RWPE2 (cell line): ENCODE measurements at places on chromosomes 6 and 20.

- DNase-seq = no peak
Observed at GRCh38 chr6:37106982-37107491, 62.9 kb upstream of the PIM1 start.

DNA sequence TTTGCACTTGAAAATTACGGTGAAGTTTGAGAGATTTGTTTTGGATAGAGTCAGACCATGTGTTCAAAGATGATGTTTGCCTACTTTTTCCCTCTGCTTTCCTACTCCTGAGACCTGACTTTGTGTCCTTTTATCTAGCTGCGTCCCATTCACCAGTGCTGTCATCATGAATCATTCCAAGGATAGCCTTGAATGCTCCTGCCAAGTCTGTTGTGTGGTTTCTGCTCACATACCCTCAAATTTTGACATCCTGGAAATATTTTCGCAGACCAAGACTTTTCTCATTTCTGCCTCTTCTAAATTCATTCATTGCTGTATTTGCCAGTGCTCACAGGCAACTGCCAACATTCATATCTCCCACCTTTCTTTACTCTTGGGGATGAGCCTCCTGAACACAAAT lies 175.9 kb upstream of the SCGN start:
- no peak for DNase-seq

GRCh38 chr6:52605610-52606185 lies 28.8 kb upstream of the TRAM2 start:
- DNase-seq = no peak

DNA sequence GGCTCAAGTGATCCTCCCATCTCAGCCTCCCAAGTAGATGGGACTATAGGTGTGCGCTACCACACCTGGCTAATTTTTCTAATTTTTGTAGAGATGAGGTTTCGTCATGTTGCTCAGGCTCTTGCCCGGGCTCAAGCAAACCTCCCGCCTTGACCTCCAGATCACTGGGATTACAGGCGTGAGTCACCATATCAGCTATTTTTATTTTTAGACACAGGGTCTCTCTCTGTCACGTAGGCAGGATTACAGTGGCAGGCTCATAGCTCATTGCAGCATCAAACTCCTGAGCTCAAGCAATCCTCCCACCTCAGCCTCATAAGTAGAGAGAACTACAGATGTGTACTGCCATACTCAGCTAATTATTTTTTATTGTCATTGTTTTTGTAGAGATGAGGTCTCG lies 41.7 kb downstream of the SLC23A2 start:
- DNase-seq = no peak

DNA sequence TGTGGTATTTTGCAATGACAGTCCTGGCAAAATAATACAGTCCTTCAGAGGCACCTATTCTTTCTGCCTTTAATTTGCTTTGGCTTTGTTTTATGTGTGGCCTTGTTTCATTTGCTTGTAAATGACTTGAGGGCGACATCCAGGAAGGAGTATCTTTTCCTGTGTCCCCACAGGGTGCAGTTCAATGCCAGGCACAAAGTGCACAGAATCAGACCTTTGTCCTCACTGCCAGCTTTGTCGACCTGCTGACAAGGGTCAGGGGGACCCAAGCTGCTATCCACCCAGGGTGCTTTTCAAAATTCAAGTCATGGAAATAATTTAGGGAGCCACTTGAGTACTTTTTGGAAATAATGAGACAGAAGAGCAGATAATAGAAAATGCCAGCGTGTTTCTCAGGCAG lies 37.0 kb upstream of the CDKN1A start:
- no peak for DNase-seq

DNA sequence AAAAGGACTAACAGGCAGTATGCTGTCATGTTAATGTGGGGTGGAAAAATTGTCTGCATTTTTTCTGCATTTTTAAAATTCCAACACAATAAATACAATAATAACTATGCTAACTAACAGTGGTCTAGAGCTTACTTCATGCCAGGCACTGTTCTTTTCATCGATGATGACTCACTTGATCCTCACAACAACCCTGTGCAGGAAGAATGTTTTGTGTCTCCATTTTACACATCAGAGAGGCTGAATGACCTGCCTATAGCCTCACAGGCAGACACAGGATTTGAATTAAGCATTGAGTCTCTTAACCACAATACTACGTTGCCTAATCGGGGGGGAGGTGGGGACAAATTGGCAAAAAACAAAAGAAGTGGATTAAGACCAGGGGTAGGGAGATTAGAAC lies 26.9 kb upstream of the FANCE start:
- DNase-seq = no peak
